Anterior cingulate cortex (tissue), 58 donors: ENCODE measurements at places on chromosomes 7 and 10.

- DNase-seq = peak; percentile 33
These were observed 18.7 kb downstream of the SRRM3 start for GRCh38 chr7:76220185-76221057.

- DNase-seq = no peak
These were observed 56.5 kb upstream of the CREB5 start for GRCh38 chr7:28355635-28356319.

DNA sequence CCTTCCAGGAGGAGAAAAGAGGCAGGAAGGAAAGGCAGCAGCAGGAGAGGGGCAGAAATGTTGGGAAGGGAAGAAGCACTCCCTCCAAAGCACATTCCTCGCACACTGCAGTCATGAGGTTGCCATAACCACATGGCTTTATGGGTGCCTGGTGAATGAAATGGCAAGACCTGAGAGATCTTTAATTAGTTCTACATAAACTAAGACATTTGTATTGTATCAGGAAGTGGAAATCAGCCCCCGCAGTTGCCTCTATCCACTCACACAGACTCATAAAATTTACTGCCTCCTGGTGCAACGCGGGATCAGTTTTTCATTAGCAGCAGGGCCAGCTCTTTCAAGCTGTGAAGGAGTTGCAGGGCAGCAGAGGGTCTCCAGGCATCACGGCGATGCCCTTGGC is 106.4 kb downstream of the COL13A1 start:
- DNase-seq = no peak

DNA sequence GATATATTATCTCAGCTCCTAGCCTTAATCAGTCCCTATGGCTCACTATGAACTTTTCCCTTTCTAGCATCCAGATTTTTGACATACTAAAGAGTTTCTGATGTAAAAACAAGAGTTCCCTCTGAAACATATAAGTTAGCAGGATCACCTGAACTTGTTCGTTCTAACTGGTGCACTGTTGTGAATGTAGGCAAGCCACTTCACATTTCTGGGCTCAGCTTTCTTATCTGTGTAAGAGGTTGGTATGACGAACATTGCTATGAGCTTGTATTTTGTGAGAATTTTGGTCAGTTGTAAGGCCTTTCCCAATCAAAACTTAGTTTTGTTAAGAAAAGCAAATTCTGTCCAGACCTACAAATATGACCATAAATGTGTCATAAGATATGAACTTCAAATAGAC is 46.1 kb downstream of the MAGI2 start:
- DNase-seq = no peak

DNA sequence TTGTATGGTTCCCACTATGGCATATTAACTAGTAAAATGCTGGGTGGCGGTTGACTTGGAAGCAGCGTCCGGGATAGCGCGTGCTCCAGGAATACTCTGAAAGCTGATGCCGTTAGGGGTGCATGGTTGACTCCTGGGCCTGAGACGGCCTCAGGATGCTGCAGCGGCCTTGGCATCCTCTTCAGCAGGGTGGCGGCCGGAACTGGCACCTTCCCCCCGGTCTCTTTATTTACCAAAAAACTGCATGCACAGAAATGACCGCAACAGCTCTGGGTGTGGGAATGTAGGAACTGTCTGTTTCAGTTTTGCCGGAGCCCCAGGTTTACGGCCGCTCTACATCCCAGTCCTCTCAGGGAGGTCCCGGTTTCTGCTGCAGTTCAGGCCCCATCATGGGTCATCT is 28.8 kb downstream of the PFKP start:
- DNase-seq = no peak

- no peak for DNase-seq
These were observed 203.7 kb downstream of the TSPAN12 start for GRCh38 chr7:120654241-120654640.

GRCh38 chr7:85237721-85238120 is 50.9 kb upstream of the SEMA3D start:
- DNase-seq = no peak

- no peak for DNase-seq
These were observed 101.9 kb upstream of the PIP4K2A start for GRCh38 chr10:22816298-22816653.

DNA sequence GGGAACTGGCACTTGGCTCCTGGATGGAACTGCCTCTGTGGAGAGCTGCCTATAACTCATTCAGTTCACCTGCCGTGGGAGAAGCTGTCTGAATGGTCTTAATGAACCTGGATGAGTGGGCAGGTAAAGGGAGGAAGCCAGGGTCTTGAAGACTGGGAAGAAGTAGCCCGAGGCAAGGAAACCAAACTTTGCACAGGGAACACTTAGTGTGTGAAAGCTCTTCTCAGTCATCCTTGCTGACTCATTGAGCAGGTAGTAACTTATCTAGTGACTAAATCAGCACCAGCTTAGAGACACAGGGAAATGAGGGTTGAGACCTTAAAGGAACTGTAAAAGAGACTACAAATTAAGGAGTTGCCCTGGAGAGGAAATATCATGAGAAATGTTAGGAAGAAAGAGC is 9.9 kb downstream of the LRRC4 start:
- DNase-seq = no peak

GRCh38 chr7:98125759-98126158 is 19.1 kb downstream of the LMTK2 start:
- DNase-seq = no peak

DNA sequence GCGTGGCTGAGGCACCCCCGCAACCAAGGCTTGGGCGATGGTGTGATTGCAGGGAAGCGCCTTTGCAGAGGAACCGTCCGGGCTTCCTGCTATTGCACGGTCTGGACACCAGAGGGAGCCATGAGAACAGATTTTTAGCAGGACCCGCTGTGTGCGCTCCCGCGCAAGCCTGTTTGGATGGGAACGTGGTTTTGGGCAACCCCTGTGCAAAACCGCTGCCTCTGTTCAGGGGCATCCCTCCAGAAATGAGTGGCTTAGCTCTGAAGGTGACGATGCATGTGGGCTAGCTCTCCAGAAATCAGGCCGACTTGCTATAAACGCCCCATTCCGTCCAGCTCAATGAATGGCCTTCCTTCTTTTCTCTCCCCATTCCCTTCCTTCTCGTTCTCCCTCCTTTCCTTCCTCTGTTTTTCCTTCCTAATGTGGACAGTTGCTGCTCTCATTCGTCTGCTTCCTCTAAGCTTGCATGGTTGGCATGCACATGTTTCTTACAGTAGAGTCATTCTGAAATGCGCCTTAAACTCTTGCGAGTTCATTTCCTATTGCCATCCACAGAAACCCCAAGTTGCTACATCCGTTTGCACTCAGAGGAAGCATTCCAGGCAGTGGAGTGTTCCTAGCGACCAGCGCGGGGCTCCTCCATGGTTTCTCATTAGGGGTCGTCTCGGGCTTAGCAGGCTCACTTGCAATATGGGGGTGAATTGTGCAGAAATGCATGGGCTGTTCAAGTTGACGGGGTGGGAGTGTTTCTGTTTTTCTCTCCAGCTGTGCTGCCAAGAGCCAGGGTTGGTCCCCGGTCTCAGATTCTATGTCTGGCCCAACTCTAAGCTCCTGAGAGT is 302.5 kb upstream of the GALNT17 start:
- DNase-seq = peak; percentile 41

GRCh38 chr10:119135513-119135881 is 30.0 kb downstream of the SFXN4 start:
- no peak for DNase-seq

GRCh38 chr10:103550229-103550628 is 56.7 kb downstream of the NEURL1 start:
- no peak for DNase-seq

DNA sequence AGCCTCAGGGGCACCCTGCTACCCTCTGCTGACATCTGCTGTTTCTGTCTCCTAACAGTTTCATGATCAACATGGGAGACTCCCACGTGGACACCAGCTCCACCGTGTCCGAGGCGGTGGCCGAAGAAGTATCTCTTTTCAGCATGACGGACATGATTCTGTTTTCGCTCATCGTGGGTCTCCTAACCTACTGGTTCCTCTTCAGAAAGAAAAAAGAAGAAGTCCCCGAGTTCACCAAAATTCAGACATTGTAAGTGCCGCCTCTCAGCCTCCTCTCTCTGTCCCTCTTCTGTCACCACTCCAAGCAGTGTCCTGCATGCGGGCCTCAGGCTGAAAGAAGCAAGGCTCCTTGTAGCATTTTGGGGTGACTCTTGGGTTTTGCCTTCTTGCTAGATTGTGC is 39.0 kb downstream of the POR start:
- no peak for DNase-seq

DNA sequence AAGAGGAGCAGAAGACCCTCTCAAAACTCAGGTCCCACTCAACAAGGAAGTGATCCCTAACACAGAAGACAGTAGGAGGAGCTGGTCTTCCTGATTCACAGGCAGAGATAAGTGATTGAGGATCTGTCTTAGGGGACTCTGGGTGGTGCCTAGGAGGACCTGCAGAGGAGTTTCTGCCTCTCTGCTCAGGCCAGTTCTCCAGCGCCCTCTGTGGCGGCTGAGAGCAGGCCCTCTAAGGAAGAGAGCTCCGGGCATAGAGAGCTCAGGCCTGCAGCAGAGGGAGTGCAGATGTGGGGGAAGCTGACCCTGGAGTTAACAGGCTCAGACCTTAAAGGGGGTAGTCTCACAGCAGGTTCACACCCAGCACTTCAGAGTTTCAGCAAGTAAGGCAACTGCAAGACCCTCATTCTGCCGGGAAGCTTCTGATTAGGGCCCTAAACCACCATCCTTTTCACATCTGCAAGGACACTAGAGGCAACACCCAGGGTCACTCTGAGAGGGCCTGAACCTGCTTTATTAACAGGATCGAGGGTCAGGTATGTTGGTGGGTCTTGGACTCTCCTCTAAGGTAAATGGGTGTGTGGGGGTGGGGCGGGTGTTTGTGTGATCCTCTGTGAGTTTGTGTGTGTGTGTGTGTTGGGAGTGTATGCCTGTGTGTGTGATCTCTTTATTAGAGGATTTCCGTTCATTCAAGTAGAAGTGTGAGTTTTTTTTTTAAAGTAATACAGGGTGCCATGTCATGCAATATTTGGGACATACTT is 57.6 kb upstream of the TARP start:
- DNase-seq = no peak

GRCh38 chr10:23870651-23871610 is 338.0 kb upstream of the KIAA1217 start:
- no peak for DNase-seq

GRCh38 chr7:39676346-39676745 is 53.0 kb downstream of the RALA start:
- no peak for DNase-seq

- no peak for DNase-seq
These were observed 97.4 kb downstream of the ELFN1 start for GRCh38 chr7:1767524-1767923.

DNA sequence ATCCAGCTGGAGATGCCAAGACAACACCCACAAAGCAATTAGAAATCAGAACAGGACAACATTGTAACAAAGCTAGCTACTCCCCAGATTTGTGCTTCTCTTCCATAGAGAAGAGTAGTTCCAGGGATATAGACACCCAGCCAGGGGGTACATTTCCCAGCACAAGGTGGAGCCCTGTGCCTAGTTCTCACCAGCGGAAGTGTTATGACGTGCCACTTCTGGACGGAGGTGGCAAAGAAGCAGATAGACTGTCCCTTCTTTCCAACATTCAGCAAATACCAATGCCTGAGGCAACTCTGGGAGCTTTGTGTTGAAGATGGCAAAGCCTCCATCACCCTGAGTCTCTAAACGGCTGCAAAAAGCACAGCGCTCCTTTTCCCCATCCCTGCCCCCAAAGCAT is 23.4 kb upstream of the GSAP start:
- peak; percentile 23 for DNase-seq

- DNase-seq = no peak
These were observed 23.1 kb upstream of the ZC3HAV1L start for GRCh38 chr7:139058943-139059342.

DNA sequence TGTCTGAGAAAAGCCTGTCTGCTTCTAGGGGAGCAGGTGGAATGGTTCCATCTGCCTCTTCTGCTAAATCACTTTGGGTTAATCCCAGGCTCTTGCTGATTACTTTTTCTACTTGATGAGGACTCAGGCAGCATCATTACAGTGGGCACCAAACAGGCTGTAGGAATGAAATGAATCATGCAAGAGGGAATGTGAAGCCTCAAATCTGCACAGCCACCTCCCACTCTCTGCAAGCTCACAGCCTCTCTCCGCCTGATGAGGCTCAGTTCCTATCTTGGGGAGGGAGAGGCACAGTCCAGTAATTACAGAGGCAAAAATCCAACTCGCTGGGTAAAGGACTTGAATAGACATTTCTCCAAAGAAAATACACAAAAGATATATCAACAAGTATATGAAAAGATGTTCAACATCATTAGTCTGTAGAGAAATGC is 34.0 kb downstream of the HSPA12A start:
- no peak for DNase-seq

DNA sequence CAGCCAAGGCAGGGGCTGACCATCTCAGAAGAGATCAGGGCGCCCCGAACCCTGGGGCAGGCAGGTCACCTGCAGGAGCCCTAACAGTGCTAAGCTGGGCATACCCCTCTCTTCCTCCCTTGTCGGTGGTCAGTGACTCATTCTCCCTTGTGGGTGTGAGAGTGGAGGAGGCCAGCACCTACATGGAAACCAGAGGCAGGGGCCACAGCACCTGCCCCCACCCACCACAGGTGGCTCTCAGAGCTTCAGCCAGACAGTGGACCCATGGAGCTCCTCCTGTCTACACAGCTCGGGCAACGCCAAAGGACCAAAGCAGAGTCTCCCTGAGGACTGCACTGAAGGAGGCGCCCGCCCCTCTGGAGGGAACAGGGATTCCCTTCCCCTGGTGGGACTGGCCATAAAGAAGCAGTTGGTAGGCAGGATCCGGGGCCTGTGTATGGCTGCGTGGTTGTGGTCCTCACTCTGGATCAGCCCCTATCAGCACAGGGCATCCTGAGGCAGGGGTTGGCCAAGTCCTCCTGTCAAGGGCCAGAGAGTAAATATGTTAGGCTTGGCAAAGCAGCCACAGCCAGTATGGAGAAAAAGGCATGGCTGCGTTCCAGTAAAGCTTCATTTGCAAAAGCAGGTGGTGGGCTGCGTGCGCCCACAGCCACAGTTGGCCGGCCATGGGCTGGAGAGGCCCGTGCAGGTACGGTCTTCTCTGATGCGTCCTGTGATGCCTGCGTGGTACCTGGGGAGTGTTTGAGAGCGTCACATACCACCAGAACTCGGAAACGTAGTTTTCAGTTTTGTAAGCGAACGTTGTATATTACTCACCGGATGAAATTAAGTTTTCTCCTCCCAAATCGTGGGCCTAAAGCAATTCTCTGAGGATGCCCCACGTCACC is 198.2 kb downstream of the EBF3 start:
- no peak for DNase-seq

DNA sequence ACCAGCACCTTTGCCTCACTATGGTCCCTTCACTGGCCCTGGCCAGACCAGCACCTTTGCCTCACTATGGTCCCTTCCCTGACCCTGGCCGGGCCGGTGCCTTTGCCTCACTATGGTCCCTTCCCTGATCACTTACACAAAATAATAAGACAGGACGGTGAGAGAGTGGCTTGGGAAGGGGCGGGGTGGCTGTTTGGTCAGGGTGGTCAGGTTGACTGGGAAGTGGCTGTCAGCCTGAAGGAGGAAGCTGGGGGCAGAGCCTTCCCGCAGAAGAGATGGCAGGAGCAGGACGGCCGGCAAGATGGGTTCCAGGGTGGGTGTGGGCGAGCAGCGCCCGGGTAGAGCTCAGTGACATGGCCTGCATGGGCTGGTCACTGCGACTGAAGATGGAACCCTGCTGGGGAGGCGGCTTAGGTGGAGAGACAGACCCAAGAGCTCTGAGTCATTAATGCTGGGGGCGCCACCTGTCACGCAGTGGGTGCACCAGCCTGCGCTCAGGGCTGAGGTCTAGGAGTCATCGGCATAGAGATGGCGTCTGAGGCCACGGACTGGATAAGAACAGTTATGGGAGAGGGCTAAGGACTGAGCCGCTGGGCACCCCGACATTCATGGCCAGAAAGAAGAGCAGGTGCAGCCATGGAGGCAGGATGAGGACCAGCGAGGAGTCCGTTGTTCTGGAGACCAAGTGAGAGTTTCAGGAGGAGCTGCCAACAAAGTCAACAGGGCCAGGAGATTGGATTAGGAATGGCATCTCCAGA is 91.8 kb downstream of the CHST15 start:
- no peak for DNase-seq
